ENCODE measurements at places on chromosomes 4 and X.

GRCh38 chr4:24559889-24560288, 24.5 kb downstream of the DHX15 start:
- no peak for DNase-seq

GRCh38 chr4:128328106-128328505, 40.5 kb upstream of the PGRMC2 start:
- DNase-seq = no peak

DNA sequence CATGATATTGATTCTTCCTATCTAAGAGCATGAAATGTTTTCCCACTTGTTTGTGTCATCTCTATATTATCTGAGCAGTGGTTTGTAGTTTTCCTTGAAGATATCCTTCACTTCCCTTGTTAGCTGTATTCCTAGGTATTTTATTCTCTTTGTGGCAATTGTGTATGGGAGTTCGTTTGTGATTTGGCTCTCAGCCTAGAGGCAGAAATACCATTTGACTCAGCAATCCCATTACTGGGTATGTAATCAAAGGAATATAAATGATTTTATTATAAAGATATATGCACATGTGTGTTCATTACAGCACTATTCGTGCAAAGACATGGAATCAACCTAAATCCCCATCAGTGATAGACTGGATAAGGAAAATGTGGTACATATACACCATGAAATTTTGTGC, 172.7 kb upstream of the IL15 start:
- DNase-seq = no peak

- no peak for DNase-seq
Measured at GRCh38 chr4:170127758-170128157, 38.0 kb upstream of the AADAT start.

DNA sequence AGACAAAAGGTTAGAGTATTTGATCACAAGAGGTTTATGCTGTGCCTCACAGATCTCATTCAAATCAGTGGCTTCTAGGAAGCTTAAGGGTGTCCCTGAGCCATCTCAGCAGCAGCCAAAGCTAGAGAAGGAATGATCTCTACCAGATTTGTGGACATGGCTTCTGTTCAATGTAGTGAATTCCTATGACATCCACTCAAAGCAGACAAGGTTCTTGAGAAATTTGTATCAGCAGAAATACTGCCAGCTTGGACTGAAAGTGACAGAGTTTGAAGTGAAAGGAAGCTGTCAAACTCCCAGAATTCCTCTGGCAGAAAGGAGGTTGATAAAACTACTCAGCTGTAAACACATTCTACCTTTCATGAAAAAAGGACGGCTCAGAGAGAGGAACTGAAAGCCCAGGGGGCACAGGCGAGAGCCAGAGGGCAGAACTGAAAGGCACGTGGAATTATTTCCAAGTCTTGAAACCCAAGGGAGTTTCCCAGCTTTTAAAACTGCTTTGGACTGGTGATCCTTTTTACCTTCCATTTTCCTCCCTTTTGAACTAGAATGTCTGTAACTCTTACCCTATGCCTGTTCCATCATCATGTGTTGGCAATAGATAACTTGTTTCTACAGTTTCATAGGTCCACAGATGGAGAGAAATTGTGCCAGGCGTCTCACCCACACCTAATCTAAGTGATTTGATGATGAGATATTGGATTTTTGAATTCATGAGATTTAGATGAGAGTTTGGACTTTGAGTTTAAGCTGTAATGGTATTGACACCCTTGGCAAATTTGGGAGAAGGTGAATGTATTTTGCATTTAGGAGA, 14.5 kb upstream of the MED14 start:
- no peak for DNase-seq

DNA sequence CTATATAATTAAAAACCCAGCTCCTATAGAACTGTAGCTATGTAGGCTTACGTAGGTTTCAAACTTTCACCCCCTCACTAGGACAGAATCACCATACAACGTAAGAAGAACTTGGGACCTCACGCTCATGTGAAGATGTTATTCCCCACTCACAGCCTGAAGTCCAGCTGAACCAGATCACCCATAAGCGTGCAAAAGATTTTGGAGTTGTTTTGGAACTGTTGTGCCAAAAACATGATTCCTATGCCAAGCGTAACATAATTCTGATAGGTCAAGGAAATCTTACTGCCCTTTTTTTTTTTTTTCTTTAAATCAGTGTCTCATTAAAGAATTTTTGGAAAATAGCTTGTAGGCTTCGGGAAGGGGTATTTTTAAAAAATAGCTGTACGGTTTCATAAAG, 57.0 kb downstream of the LCORL start:
- DNase-seq = no peak

- no peak for DNase-seq
Measured at GRCh38 chr4:127214016-127214415, 418.7 kb upstream of the INTU start.

DNA sequence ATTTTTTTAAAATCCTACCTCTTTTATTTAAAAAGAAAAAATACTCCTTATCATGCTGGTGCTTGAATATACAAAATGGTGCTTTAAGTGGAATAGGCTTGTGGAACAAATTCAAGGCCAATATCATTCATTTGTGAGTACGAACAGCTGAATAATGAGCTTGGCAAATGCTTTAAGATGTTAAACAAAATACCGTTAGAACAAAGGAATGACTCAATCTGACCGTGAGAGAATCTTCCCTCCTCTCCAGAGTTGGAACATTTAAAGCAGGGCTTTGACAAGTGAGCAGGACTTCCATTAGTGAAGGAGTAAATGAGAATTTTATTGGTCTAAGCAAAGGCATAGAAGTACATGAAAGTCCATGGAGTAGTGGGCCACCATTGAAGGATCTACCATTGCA, 74.5 kb downstream of the DCLK2 start:
- no peak for DNase-seq

DNA sequence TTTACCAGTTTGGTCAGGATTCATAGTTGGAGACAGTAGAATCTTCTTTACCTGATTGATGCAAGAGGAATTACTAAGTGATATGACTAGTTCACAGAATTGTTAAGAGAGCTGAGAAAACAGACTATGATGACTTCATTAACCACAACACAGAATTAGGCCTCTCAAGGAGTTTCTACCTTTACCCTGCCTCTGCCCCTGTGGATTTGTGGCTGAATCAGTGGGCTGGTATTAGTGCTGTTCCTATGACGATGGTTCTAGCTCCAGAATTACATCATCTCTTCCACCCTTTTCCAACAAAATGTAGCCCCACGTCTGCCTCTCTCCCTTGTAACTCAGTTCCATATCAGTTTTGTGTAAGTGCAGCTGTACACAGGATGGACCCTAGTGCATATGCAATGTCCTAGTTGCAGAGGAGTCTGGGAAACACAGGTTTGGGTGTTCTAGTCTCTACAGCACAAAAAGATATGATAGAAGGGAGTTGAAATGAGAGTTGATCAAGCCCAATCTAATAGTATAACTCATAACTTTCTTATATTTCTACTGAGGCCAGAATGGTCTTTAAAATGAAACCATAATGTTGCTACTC, 99.3 kb downstream of the ANXA5 start:
- peak; percentile 30 for DNase-seq

DNA sequence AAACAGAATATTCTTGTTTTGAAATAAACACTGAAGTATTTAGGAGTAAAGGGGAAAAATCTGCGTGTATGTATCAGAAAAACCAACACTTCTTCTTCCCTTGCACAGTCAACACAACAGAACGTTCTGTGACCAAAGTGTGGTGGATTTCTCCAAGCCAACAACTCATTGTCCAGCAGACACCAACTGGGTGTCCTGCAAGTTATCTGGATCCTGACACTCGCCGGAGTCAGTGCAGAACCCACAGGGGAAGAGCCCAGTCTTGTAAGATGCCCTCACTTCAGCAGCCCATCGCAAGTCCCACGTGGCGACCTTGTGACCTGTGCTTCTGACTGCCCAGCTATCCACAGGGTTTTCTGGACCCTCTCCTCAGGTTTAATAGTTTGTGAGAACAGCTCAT, 630.7 kb upstream of the ZFP42 start:
- no peak for DNase-seq

DNA sequence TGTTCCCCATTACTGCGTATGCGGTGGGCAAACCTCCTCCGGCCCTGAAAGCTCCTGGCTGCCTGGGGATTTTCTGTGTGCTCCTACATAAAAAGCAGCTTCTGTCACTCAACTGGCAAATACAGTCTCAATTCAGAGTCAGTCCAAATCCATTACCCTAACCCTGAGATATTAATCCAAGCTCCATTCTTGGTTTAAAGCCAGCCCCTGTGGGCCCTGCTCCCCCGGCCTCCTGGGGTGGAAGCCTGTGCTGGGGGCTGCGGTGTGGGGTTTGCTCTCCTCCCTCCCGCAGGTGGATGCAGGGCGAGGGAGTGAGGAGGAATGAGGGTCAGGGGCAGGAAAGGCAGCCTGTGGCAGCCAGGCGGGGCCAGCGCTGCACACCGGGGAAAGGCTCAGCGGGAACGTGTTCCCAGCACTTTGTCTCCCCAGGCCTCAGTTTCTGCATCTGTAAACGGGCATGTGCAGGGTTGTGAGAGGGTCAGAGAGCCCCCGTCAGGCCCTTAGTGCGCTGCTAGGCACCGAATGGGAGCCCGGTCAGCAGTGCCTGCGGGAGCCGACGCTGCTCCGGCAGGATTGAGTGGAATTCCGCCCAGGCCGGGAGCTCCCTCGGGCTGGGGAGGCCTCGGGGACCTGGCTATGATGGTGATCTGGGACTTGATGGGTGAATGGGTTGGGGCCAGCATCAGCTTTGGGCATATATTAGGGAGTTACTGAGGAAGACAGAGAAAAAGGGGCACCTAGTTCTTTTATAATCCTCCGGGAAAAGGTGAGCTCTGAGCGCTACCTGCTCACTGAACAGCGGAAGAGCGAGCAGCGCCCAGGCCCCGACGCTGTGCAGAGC, 6.3 kb upstream of the RGS12 start:
- no peak for DNase-seq

GRCh38 chrX:54171527-54172250, 11.4 kb downstream of the FAM120C start:
- DNase-seq = no peak

GRCh38 chr4:128606173-128606572, 203.3 kb upstream of the JADE1 start:
- DNase-seq = no peak

- no peak for DNase-seq
Measured at GRCh38 chr4:179465131-179465797, 2023.0 kb upstream of the AGA start.

DNA sequence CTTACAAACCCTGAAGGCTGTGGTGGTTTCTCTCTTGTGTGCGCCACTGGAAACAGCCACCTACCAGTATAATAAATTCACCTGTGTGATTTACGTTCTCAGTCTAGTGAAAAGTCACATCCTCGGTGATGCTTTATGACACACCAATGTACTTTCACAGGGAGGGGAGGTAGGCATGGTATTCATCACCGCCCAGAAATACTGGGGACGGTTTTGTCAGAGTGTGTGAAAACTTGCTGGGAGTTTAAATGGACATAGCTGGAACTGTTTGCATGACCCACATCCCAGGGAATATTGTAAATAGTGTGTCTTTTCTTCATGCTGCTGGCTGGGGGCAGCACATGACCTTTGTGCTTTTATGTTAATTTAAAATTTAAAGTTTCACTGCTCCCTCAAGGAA, 421.8 kb downstream of the MAPK10 start:
- no peak for DNase-seq

- no peak for DNase-seq
Measured at GRCh38 chr4:84238247-84239090, 260.6 kb downstream of the NKX6-1 start.

DNA sequence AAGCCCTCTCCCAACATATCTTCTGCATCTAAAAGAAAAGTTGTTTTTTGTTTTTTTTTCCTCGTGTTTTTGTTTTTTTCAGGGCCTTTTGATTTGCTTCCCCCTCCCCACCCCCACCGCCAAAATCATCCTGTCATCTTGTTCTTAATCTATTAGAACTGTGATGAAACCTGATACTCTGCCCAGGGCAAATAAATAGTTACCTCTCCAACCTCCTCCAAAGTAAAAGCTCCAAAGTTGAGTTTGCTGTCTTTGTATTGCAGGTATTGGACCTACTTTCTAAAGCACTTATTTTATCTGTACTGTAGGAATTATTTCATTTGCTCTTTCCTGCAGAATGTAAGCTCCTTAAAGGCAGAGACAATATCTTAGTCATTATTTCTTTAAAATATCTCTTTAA, 172.9 kb downstream of the SOWAHB start:
- DNase-seq = no peak

DNA sequence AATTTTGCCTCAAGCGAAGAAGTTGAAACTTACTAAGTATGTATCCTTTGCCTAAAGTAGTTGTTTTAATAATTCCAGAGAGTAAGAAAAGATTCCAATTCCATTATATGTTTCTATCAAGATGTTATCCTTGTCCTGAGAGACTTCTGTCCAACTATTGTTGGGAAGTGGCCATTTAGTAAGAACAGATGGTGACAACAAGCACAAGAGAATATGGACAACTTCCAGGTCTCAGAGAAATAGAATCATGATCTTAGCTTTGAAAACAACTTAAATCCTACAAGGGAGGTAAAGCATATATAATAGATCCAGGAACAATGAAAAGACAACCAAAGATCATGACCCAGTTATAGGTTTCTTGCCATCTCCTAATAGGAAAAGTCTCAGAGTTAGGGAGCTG, 486.6 kb upstream of the PCDH10 start:
- DNase-seq = no peak

- DNase-seq = no peak
Measured at GRCh38 chr4:6959261-6959660, 49.6 kb downstream of the TBC1D14 start.

GRCh38 chr4:153741541-153741940, 18.3 kb downstream of the RNF175 start:
- DNase-seq = no peak

DNA sequence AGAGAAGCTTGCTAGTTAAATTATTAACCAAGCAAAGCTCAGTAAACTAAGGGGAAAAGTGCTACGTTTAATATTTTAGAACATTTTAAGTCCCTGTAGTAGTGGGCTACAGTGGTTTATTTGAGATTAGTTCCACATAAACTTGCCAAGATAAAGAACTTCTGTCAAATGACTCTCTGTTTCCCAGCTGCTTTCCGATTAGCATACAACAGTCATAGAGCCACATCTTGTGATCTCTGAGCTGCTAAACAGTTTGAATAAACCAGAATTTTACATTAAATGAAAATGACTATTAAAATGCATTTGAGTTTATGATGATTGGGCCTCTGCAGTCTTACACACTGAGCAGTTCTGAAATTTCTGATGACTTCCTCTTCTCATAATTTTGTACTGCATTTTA, 568.5 kb downstream of the IQCM start:
- DNase-seq = no peak

DNA sequence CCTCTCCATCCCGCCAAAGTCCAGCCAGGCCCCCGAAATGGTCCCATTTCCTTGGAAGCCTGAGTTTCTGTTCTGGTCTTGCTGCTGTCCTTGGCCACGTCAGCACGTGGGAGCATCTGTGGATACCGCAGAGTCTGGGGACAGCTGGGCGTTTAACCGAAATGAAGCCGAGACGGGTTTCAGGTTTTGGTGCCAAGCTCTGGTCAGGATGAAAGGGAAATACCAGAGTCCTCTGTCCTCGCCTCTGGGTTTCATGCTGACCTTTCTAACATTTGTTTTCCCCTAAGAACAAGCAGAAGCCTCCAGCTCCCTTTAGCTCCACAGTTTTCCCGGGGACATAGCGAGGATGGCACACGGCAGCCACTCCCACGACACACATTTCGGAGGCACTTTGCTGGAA, 19.7 kb downstream of the SHOX start:
- no peak for DNase-seq
